Mesothelial cell of epicardium (in vitro differentiated cells): ENCODE measurements at places on chromosomes 5 and 9.

DNA sequence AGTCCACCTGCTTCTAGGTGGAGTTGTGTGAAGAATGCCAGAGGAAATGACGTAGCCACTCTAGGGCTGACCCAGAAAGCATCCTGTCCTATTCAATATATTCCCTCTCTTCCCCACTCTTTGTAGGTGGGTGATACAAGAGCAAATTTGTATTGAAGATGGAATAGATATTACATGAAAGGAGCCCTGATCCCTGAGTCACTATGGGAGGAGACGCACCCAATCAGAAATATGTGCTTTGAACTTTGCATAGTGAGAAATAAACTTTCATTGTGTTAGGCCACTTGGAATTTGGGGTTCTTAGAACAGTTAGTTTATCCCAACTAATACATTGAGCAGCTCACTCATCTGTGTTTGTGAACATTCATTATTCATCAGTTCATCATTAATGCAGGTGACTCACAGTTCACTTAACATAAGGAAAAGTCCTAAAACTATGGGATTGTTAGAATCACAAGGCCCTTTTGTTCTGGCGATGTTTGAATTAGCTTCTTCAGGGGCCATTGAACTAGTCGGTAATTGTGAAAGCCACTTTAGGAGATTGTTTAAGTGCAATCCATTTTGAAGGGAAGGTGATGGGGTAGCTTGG lies 26.9 kb upstream of the NTRK2 start:
- no peaks in the 10 kb centered on the region for H3K27me3 ChIP-seq
- no peaks in the 10 kb centered on the region for H3K4me1 ChIP-seq
- H3K4me3 ChIP-seq, result no peak overlapping the region
- no peak overlapping the region for H3K27ac ChIP-seq
- H3K36me3 ChIP-seq, result peaks cover 2% of the 10 kb centered on the region
- DNase-seq, result no peak

DNA sequence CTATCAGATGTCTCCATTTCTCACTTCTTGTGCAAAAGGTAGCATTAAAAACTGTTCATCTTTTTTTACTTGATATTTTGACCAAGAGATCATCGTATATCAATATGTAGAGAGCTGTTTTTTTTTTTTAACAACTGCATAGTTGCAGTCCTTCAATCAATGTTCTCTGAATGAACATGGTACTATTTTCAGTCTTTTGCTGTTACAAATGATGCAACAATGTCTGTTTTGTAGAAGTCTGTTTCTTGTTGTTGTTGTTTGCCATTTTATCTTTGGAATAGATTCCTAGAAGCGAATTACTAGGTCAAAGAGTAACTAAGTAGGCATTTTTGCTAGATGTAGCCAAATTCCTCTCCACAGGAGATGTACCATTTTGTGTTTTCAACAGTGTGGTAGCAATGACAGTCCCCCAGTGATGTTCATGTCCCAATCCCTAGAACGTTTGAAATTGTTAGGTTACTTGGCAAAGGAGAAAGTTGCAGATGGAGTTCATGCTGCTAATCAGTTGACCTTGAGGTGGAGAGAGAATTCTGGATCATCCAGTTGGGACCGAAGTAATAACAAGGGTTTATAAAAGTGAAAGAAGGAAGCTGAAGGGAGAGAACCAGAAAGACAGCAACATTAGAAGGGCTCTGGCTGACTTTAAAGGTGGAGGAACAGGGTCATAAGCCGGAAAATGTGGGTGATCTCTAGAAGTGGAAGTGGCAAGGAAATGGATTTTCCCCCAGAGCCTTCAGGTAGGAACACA lies 6.3 kb downstream of the MTREX start:
- DNase-seq, result no peak
- H3K27me3 ChIP-seq, result no peaks in the 10 kb centered on the region
- peaks cover 7% of the 10 kb centered on the region for H3K4me1 ChIP-seq
- H3K27ac ChIP-seq, result no peak overlapping the region
- peaks cover 20% of the 10 kb centered on the region for H3K36me3 ChIP-seq

DNA sequence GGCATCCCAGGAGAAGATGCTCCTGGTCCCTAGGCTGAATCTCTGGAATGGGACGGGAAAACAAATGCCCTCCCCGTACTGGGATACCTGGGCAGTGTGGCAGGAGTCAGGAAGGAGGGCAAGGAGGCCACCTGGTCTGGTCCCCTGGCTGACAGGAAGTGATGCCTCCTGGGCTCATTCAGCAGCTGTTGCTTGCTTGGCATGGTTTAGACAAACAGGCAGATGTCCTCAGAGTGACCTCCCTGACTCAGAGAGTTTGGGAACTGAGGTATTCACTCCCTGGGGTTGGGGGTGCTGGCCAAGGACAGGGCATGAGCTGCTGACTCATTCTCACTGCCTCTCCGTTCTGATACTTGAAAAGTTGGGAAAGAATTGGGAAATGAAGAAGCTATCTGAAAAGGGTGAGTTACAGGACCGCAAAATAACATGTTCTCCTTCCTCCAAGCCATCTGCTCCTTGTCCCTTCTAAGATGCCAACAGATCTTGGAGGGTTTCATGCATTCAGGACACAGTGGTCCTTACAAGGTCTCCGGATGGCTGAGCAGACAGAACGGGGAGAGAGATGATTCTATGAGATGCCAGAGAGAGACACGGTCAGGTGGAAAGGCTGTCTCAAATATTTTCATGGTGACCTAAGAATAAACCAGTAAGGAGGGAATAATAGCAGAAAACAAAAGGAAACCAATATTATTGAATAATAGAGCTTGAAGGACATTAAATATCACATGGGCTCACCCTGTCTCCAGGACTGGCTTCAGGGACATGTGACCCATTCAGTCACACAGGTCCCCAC lies 534.5 kb downstream of the BNC2 start:
- H3K4me1 ChIP-seq, result peaks cover 8% of the 10 kb centered on the region
- H3K36me3 ChIP-seq, result no peaks in the 10 kb centered on the region
- H3K27ac ChIP-seq, result no peak overlapping the region
- DNase-seq, result no peak
- H3K4me3 ChIP-seq, result no peak overlapping the region

- H3K27ac ChIP-seq, result no peak overlapping the region
- no peak overlapping the region for H3K4me3 ChIP-seq
- no peak for DNase-seq
- no peaks in the 10 kb centered on the region for H3K36me3 ChIP-seq
These were observed 230.3 kb downstream of the AUH start for GRCh38 chr9:91131433-91131839.

DNA sequence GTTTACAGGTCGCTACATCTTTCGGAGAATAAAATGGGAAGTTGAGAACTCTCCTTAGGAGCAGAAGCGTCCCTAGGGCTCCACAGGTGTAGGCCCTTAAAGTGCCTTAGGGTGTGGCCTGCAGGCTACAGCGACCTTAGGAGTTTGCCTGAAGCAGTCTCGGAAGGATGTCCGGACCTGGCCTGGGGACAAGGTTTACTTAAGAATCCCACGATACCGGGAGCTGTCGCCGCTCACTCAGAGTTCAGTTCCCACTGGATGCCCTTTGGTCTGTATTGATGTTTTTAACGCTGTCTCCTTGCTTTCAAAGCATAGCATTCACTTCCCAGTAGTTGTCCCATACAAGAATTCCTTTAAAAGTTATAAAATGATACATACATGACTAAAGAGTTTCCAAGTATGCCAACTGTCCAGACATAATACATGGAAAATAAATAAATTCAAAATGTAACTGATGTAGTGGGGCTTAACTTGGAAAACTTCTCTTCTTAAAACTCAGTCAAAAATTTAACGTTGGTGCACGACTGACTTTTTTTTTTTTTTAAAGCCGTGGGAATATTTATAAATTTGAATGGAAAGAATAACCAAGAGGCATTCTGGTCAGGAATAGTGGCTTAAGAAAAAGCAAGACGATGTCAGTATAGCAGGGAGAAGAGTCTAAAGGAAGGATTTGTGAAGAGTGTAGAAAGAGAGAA lies 848 bp downstream of the RAD50 start:
- H3K27ac ChIP-seq, result peak overlapping the region; percentile 90
- DNase-seq, result no peak
- peaks cover 25% of the 10 kb centered on the region for H3K4me1 ChIP-seq
- no peaks in the 10 kb centered on the region for H3K36me3 ChIP-seq

- H3K4me3 ChIP-seq, result peak overlapping the region; percentile 97
- peak overlapping the region; percentile 99 for H3K27ac ChIP-seq
- H3K36me3 ChIP-seq, result peaks cover 2% of the 10 kb centered on the region
These were observed 640 bp downstream of the SURF4 start for GRCh38 chr9:133375116-133375723.

- no peak overlapping the region for H3K4me3 ChIP-seq
- H3K4me1 ChIP-seq, result peaks cover 15% of the 10 kb centered on the region
- DNase-seq, result no peak
- no peaks in the 10 kb centered on the region for H3K27me3 ChIP-seq
These were observed 19.2 kb downstream of the MARCHF3 start for GRCh38 chr5:127011153-127011552.

DNA sequence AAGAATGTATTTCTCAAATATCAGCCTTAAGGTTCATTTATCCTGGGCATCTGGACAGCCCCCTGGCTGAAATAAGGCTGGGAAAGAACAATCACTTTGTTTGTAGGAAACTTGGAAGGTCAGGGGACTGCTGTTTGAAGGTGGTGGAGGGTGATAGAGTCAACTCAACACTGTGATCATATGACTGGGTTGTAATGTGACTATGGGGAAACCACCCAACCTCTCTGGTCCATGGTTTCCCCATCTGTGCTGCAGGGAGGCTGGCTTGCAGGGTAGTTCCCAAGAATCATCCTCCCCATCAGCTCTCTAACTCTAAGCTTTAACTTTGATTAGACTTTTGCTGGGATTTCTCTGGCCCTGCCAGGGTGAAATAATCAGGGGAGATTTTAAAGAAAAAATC lies 10.0 kb downstream of the INSYN2B start:
- H3K36me3 ChIP-seq, result no peaks in the 10 kb centered on the region
- peaks cover 9% of the 10 kb centered on the region for H3K27me3 ChIP-seq
- no peak for DNase-seq
- no peak overlapping the region for H3K4me3 ChIP-seq

DNA sequence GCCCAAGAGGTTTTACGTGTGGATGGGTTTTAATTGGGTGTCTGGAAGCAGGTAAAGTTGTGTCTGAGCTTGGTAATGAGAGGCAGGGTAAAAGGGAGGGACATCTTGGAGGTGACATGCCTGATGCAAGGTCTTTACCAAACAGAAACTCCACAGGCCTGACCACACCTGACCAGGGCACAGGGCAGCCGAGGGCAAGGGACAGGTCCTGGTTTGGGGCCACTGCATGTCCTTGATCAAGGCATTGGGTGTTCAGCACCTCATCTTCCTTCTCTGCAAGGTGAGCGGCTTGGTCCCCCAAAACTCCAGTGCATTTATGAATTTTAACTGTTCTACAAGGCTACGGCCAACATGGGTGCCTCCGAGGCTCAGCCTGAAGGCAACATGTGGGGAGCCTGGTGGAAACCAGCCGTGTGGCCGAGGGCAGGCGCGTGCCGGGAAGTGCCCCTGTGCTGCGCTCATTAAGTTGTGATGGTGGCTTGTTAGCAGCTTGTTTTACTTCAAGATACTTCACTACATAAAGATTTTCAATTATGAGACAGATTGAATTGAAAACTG lies 30.7 kb upstream of the LPCAT1 start:
- H3K4me3 ChIP-seq, result no peak overlapping the region
- no peaks in the 10 kb centered on the region for H3K36me3 ChIP-seq
- no peak overlapping the region for H3K27ac ChIP-seq

DNA sequence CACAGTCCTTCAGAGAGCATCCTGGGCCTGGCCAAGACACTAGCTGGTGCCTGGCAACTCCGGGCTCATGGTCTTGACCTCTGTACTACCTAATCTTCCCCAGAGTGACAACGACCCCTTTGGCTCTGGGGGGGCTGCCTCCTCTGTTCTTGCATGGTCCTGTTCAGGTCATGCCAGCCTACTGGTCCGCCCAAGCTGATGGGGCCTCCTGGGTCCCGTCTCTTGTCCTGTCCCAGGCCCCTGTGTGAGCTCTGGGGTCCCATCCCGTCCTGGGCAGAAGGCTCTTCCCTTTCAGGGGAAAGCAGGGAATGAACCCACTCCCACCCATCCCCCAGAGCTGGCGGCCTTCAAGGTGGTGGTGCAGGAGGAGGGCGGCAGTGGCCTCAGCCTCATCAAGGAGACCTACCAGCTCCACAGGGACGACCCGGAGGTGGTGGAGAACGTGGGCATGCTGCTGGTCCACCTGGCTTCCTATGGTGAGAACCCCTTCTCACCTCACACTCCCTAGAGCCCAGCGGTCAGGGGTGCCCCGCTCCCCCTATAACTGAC lies 13.3 kb downstream of the REXO4 start:
- H3K27me3 ChIP-seq, result no peaks in the 10 kb centered on the region
- H3K4me1 ChIP-seq, result no peaks in the 10 kb centered on the region
- no peak for DNase-seq
- H3K4me3 ChIP-seq, result no peak overlapping the region
- peaks cover 22% of the 10 kb centered on the region for H3K36me3 ChIP-seq
- no peak overlapping the region for H3K27ac ChIP-seq

DNA sequence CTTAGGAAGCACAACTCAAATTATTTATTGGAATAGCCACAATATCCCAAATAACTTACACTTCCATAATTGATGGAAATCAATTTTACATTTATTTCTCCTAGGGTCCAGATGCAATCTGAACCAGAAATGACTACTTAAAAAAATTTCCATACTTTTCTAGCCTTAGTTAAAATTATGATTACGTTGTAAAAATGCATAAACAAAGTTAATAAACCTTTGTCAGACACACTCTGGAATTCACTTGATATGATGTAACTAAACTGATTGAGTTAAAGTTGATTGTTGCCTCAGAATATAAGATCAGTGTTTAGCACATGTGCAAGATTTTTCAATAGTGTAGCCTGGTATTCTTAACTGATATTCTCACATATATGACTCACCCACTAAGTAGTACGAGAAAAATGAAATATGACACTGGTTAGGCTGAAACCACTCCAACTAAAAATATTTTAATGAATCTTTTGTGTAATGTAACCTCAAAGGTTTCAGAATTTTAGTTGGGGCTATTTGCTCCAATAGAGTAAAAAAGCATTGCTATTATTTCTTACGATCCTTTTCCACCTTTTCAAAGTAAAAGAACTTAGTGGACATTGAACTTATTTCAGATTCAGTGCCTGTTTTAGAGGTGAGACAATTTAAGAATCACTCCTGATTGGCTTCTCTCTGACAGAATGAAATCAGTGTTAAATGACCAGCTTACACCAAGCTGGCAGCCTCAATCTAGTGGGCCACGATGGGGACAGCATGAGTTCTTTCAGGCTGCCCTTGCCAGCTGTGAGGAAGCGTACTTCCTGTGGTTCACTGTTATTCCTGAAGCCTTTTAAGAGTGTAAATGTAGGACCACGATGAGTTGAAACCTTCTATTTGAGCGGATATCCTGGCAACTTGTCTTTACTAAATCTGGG lies 277.2 kb upstream of the CDH9 start:
- peaks cover 1% of the 10 kb centered on the region for H3K27me3 ChIP-seq
- peak overlapping the region; percentile 72 for H3K27ac ChIP-seq
- no peak overlapping the region for H3K4me3 ChIP-seq
- peaks cover 19% of the 10 kb centered on the region for H3K4me1 ChIP-seq

- no peak for DNase-seq
- no peak overlapping the region for H3K4me3 ChIP-seq
- H3K36me3 ChIP-seq, result no peaks in the 10 kb centered on the region
- H3K27ac ChIP-seq, result no peak overlapping the region
These were observed 4.2 kb downstream of the KCNIP1 start for GRCh38 chr5:170508036-170508435.

GRCh38 chr9:85064811-85065371 lies 395.4 kb downstream of the NTRK2 start:
- H3K27me3 ChIP-seq, result peaks cover 2% of the 10 kb centered on the region
- no peaks in the 10 kb centered on the region for H3K36me3 ChIP-seq
- H3K4me1 ChIP-seq, result peaks cover 11% of the 10 kb centered on the region
- no peak for DNase-seq
- H3K27ac ChIP-seq, result no peak overlapping the region
- no peak overlapping the region for H3K4me3 ChIP-seq
